ENCODE measurements at places on chromosomes 12 and 14.

- DNase-seq: no peak
Measured at GRCh38 chr12:46559311-46559710, 186.7 kb upstream of the SLC38A2 start.

GRCh38 chr14:91095178-91095577 is 18.7 kb upstream of the DGLUCY start:
- DNase-seq: no peak

DNA sequence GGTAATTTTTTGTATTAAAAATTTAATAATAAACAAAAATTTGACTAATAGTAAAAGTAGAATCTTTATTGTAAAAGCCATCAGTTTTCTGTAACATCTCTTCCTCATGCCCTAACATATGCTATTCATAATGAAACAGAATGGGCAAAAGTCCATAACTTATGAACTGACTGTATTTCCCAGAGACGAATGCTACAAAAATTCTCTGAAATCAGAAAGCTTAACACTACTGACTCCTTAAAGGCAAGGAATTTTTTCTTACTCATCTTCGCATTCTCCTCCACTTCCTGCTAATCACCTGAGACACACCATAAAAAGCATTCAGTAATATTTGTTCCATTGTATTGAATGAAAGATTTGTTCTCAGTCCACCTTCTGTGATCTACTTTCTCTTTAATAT is 17.6 kb downstream of the MON2 start:
- DNase-seq: no peak

- DNase-seq: no peak
Measured at GRCh38 chr12:52004042-52004648, 2.6 kb upstream of the TAMALIN start.

DNA sequence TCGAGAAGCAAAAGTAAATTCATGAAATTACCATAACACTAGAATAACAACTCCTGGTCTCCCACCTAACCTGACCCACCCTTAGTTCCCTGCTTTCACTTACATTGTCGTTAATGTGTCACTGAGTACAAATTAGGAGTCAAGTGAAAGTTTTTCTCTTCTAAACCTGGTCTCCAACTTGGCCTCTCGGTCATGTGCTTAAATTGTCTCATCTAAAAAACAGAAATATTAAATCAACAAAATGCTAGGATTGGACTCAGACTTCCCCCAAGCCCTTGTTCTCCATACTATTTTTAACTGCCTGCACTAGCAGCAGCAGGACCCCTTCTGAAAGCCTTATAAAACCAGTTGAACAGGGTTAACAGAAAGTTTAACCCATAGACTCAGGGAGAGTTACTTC is 1.8 kb upstream of the BTG1 start:
- DNase-seq: no peak

- peak; percentile 57 for DNase-seq
Measured at GRCh38 chr14:39431416-39432178, 636 bp downstream of the FBXO33 start.

Data from stimulated activated naive CD4-positive, alpha-beta T cell (primary cell).